ENCODE measurements at places on chromosomes 13 and 19. TPM values are rescaled to one million over a fixed set of nuclear protein-coding genes. Genes with fewer than 3 reads are reported as not detected.

DNA sequence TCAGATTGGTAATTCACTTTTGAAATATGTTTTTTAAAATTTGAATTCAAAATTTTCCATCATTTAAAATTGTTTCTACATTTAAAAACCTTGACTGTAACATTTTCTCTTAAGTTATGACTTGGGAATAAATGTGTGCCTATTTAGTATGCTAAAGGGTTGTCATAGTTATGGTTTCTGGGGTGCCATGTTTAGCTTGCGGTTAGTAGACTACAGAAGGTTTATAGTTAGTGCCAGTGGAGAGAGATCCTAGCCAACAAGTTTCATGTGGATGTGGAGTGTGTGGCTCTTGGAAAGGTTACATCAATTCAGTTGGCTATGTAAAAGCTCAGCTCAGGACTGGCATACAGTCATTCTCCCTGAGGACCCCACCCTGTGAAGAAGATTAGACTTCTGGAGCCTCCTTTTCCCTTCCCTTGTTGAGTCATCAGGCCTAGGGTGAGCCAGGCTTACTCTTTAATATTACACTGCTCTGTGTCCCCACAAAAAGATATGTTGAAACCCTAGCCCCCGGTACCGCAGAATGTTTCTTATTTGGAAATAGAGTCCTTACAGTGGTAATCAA lies 20.4 kb downstream of the LMO7 start:
- no peaks in the 10 kb centered on the region for H3K36me3 ChIP-seq
- H3K27ac ChIP-seq, result no peak overlapping the region
- H3K4me1 ChIP-seq, result peaks cover 15% of the 10 kb centered on the region
- no peak overlapping the region for H3K4me3 ChIP-seq
- DNase-seq, result no peak
- no peaks in the 10 kb centered on the region for H3K27me3 ChIP-seq

DNA sequence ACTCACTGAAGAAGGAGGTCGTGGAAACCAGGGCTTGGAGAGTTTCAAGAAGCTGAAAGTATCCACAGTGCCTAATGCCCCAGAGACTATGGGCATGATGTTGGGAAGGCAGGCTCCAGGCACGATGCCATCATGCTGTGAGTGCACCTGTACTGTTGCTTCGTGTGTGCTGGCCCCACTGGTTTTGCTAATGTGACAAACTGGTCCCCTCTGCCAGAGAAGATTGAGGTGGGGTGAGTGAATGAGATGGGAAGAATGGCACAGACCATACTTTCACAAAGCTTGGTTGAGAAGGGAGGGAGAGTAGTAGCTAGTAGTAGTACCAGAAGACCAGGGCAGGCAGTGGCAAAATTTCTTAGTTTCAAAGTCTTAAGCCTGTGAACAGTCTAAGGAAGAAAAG lies 19.0 kb upstream of the POP4 start:
- H3K36me3 ChIP-seq, result no peaks in the 10 kb centered on the region
- no peak overlapping the region for H3K4me3 ChIP-seq
- H3K27me3 ChIP-seq, result no peaks in the 10 kb centered on the region
- H3K27ac ChIP-seq, result no peak overlapping the region
- no peak for DNase-seq
- H3K4me1 ChIP-seq, result no peaks in the 10 kb centered on the region

DNA sequence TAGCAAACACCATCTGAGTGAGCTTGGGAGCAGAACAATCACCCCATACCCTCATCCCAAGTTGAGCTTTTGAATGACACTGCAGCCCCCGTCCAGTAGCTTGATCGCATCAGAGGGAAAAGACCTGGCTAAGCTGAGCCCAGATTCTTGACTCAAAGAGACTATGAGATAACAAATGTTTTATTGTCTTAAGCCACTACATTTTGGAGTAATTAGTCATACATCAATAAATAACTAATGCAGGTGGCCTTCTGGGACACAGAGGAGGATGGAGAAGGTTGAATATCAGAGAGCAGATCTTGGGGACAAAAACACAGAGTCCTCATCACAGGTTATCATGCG lies 24.6 kb upstream of the IGSF23 start:
- no peak for DNase-seq
- no peaks in the 10 kb centered on the region for H3K36me3 ChIP-seq
- H3K27me3 ChIP-seq, result no peaks in the 10 kb centered on the region

GRCh38 chr13:34247596-34247995 lies 429.6 kb downstream of the RFC3 start:
- no peaks in the 10 kb centered on the region for H3K36me3 ChIP-seq
- no peaks in the 10 kb centered on the region for H3K4me1 ChIP-seq
- 0 out of 2 replicates have a peak, but pooled peaks cover 2% of the 10 kb centered on the region for H3K27me3 ChIP-seq
- no peak overlapping the region for H3K4me3 ChIP-seq
- no peak for DNase-seq
- H3K27ac ChIP-seq, result no peak overlapping the region

DNA sequence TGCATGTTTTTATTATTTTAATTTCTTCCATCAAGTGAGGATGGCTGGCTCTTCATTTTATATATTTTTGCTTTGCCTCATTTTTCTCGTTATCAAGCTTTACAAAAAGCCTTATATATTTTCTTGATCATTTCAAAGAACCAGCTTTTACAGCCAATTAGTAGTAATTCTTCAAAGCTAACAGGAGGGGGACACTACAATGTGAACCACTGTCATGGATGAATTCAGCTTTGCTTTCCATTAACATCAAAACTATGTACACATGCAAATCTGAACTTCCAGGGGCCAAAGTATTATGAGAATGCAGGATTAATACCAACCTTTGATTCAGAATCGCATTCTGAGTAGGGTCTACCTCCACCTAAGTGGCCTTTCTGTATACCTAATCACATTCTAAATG lies 11.1 kb downstream of the UQCRFS1 start:
- H3K4me1 ChIP-seq, result no peaks in the 10 kb centered on the region
- no peak overlapping the region for H3K4me3 ChIP-seq
- peaks cover 10% of the 10 kb centered on the region for H3K36me3 ChIP-seq
- H3K27ac ChIP-seq, result no peak overlapping the region
- H3K27me3 ChIP-seq, result no peaks in the 10 kb centered on the region
- peak; percentile 54 for DNase-seq

GRCh38 chr13:109809216-109809932 lies 23.0 kb upstream of the IRS2 start:
- H3K27ac ChIP-seq, result no peak overlapping the region
- no peaks in the 10 kb centered on the region for H3K27me3 ChIP-seq
- no peak overlapping the region for H3K4me3 ChIP-seq
- DNase-seq, result no peak
- no peaks in the 10 kb centered on the region for H3K4me1 ChIP-seq

DNA sequence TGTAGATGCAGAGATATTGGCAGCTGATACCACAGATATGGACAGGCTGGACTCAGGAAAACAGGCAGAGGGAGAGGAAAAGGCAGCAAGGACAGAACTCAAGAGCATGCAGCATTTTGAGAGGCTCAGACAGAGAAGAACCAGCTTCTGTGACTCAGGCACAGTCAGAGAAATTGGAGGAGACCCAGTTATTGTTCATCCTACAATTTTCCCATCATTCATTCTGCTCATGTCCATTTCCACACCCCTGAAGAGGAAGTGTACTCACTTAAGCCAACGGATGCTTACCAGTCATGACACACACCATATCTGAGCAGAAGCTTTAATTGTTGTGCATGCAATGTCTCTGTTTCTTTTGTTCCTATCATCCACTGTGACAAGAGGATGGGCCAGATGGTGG lies 359.8 kb upstream of the HTR2A start:
- no peaks in the 10 kb centered on the region for H3K27me3 ChIP-seq
- DNase-seq, result no peak
- H3K4me1 ChIP-seq, result no peaks in the 10 kb centered on the region
- H3K4me3 ChIP-seq, result no peak overlapping the region
- no peak overlapping the region for H3K27ac ChIP-seq
- H3K36me3 ChIP-seq, result no peaks in the 10 kb centered on the region

DNA sequence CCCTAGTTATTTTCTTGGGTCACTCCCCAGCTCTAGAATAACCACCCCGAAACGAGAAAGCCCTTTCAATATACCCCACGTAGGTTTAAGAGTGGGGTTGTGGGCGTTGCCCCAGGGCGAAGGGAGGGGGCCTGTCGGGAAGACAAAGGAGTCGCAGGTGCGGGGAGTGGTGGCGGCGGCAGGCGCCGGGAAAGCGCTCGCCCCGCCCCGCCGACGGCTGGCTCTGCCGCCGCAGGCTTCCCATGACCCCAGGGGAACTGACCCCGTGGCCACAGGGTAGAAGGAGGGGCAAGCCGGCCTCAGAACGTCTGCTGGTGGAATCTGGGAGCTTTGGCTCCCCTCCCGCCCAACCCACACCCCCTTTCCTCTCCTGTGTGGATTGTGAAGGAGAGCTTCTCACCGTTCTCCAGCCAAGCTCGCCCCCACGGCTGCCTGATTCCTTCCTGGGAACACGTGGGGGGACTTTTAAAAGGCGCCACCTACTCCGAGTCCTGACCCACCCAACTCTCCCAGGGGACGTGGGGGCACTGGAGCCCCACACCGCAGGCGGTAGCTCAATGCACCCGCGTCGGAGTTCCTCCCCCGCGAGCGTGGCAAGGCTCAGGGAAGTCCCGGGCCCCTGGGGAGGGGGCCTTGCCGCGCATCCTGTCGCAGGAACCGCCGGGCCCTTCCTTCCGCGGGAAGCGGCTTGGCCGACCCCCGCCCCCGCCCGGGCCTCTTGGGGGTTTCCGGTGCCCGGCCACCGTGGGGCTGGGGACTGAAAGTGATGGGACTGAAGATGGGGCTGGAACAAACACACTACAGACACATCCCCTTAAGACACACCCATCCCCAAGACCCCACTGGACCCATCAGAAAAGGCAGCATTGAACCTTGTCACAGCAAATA lies 5.5 kb downstream of the IER2 start:
- H3K27me3 ChIP-seq, result no peaks in the 10 kb centered on the region
- no peaks in the 10 kb centered on the region for H3K36me3 ChIP-seq
- no peak overlapping the region for H3K27ac ChIP-seq
- H3K4me1 ChIP-seq, result peaks cover 49% of the 10 kb centered on the region
- peak; percentile 43 for DNase-seq

DNA sequence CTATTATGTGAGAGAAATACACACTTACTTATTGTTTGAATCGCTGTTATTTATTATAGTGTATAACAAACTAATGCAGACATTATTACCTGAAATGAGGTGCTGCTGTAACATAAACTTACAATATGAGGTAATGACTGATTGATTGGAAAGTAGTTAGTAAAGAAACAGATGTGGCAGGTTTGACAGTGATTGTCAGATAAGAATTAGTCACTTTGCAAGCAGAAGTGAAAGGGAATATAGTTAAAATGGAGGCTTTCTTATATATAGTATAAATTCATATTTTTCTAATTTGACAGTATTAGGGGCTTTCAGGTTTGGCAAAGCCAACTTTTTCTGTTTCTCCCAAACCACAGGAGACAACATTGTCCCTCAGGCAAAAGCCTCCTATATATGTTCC lies 20.6 kb downstream of the MIR17HG start:
- H3K27me3 ChIP-seq, result no peaks in the 10 kb centered on the region
- no peak for DNase-seq
- H3K27ac ChIP-seq, result no peak overlapping the region
- H3K4me1 ChIP-seq, result 0 out of 2 replicates have a peak, but pooled peaks cover 4% of the 10 kb centered on the region
- H3K4me3 ChIP-seq, result no peak overlapping the region
- H3K36me3 ChIP-seq, result no peaks in the 10 kb centered on the region

GRCh38 chr19:57671124-57671895 lies 2.6 kb downstream of the ZSCAN4 start:
- DNase-seq, result no peak
- H3K4me1 ChIP-seq, result no peaks in the 10 kb centered on the region
- no peaks in the 10 kb centered on the region for H3K36me3 ChIP-seq
- H3K27me3 ChIP-seq, result no peaks in the 10 kb centered on the region

- H3K4me1 ChIP-seq, result peaks cover 3% of the 10 kb centered on the region
- H3K4me3 ChIP-seq, result no peak overlapping the region
- H3K36me3 ChIP-seq, result no peaks in the 10 kb centered on the region
- DNase-seq, result no peak
- H3K27me3 ChIP-seq, result no peaks in the 10 kb centered on the region
Observed at GRCh38 chr19:1456121-1456900, 6.4 kb downstream of the APC2 start.

GRCh38 chr19:926323-926588 lies 421 bp downstream of the ARID3A start:
- no peaks in the 10 kb centered on the region for H3K27me3 ChIP-seq
- DNase-seq, result no peak
- H3K27ac ChIP-seq, result peak overlapping the region; percentile 47
- no peaks in the 10 kb centered on the region for H3K36me3 ChIP-seq
- peak overlapping the region; percentile 76 for H3K4me3 ChIP-seq

Gene LGI4
- 0.22 TPM for total RNA-seq

Gene NCR1
- not detected for total RNA-seq

Gene ZNF541
- not detected for total RNA-seq

Data from Karpas-422 (cell line).